ENCODE measurements at places on chromosomes 7 and 10. TPM values are rescaled to one million over a fixed set of nuclear protein-coding genes. Genes with fewer than 3 reads are reported as not detected.

GRCh38 chr7:55523366-55523765 lies 48.9 kb downstream of the VOPP1 start:
- H3K4me3 ChIP-seq, result no peak overlapping the region
- no peaks in the 10 kb centered on the region for H3K4me1 ChIP-seq
- peaks cover 8% of the 10 kb centered on the region for H3K36me3 ChIP-seq
- H3K27ac ChIP-seq, result no peak overlapping the region
- no peaks in the 10 kb centered on the region for H3K27me3 ChIP-seq

DNA sequence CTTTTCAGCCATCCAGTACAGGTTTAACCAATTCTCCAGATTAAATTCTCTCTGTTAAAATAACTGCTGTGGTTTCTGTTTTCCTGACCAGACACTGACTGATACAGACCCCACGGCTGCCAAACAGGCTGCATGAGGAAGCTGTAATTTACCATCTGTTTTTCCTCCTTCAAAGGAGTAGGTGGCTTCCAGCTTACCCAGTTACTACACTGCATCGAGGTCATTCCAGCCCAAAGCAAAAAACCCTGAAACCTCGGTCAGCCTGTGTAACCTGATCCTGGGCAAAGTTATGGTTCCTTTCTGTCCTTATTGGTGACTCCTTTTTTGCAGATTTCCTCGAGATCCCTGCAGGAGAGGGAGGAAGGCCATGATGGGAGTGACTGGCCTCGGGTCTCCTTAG lies 27.9 kb upstream of the LOXL4 start:
- H3K27me3 ChIP-seq, result peaks cover 22% of the 10 kb centered on the region
- DNase-seq, result no peak

GRCh38 chr10:99854860-99855259 lies 72.4 kb downstream of the ABCC2 start:
- no peak overlapping the region for H3K4me3 ChIP-seq
- no peaks in the 10 kb centered on the region for H3K4me1 ChIP-seq
- DNase-seq, result peak; percentile 54
- no peak overlapping the region for H3K27ac ChIP-seq
- no peaks in the 10 kb centered on the region for H3K27me3 ChIP-seq
- peaks cover 5% of the 10 kb centered on the region for H3K36me3 ChIP-seq

GRCh38 chr7:46568420-46569132 lies 647.5 kb upstream of the IGFBP3 start:
- peaks cover 36% of the 10 kb centered on the region for H3K4me1 ChIP-seq
- H3K27me3 ChIP-seq, result no peaks in the 10 kb centered on the region

DNA sequence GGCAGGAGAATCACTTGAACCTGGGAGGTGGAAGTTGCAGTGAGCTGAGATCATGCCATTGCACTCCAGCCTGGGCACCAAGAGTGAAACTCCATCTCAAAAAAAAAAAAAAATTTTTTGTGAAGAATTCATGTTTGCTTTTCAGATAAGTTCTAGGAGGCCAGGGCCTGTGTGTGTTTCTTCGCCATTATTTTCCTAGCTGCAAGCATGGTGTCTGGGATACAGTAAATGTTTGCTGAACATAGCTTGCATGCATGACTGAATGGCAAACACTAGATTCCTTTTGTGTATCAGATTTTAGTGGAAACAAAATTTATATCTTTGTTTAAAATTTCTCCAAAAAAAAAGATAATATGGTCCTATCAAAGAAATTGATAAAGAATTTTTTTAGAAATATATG lies 9.7 kb upstream of the MACC1 start:
- H3K4me1 ChIP-seq, result no peaks in the 10 kb centered on the region
- no peaks in the 10 kb centered on the region for H3K27me3 ChIP-seq
- H3K4me3 ChIP-seq, result no peak overlapping the region

DNA sequence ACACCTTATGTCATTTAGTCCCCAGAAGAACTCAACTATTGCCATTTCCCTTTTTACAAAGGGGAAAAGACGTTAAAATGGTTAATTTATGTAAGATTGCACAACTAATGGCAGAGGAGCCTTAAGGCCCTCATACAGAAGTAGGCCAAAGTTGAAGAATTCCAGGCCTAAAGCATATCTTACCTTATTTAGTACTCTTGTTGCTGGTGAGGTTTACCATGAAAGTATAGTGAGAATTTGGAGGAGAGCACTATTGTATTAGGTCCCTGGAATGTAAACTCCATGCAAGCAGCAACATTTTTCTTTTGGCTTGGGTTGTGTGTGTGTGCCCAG lies 731 bp upstream of the CRPPA start:
- H3K27ac ChIP-seq, result peak overlapping the region; percentile 99
- DNase-seq, result no peak
- H3K4me3 ChIP-seq, result no peak overlapping the region

HOXA4 gene
- polyA plus RNA-seq, result 19.7 TPM

PRSS37 gene
- 0.34 TPM for polyA plus RNA-seq

HOXA2 gene
- 5.5 TPM for polyA plus RNA-seq
